ENCODE measurements at places on chromosomes 2 and 18.

GRCh38 chr18:44123743-44124142, 556.9 kb upstream of the SETBP1 start:
- DNase-seq, result peak; percentile 86

DNA sequence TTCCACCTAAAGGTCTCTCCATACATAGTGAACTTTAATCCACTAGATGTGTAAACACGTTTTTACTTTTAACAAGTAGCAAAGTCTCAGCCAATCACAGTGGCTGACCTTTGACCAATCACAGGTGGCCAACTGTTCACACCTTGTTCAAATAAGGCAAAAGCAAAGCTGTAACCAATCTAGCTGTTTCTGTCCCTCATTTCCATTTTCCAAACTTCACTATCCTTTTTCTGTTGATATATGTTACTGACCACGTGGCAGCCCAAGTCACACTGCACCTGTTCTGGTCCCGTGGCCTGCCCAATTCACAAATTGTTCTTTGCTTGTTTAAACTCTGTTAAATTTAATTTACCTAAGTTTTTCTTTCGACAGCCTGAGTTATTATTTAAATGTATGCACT, 393.5 kb upstream of the NETO1 start:
- DNase-seq, result no peak

GRCh38 chr2:127535422-127535901, at the start of gene MYO7B:
MYO7B (plus strand) TSS chr2:127535683; CDS start chr2:127559723, 24,040 bp downstream.
- peak; percentile 31 for DNase-seq

DNA sequence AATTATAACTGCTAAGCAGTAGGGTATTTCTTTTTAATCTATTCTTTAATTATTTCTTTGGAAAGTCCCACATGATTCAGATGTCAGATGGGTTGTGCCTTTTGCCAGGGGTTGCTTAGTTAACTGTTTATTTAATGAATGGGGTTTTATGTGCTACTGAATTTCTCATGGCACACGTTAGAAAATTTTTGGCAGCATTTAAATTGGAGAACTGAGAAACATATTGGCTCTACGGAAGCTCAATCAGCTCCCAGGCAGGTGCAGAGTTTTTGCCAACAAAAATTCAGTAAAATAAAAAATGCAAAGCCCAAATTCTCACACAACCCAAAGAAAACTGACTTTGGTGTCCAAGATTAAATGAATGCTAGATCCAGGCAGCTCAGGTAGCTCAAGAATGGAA, 467.2 kb downstream of the NRXN1 start:
- no peak for DNase-seq

GRCh38 chr2:184178229-184178628, 420.1 kb upstream of the ZNF804A start:
- peak; percentile 58 for DNase-seq

DNA sequence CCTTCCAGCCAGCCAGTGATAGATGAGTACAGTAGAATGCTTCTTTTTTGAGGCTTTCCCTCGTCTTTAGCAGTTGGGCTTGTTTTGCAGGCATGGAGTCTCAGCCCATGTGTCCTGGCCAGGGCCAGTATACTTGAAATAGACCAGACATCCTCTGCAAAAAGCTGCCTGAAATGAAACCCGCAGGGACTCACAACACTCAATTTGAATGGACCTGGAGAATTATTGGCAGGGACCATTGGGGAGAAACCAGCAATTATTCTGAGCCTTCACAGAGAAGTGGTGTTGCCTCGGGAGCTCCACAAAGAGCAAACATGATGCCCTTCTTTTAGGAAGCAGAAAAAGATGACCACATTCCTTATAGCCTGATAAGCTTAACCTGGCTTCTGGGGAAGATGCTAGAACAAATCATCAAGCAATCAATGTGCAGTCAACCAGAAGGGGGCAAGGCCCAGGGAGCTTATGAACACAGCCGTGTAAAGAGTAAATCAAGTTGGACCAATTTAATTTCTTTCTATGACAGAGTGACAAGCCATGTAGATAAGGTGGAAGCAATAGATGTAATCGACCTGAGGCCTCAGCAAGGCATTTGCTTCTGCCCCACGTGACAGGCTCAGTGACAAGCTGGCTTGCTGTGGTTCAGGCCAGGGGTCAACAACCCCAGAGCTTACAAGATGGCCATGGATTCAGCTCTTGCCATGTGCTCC, 42.1 kb downstream of the BOD1L2 start:
- DNase-seq, result no peak

- DNase-seq, result no peak
Measured at GRCh38 chr2:63819256-63819655, 22.4 kb upstream of the UGP2 start.

DNA sequence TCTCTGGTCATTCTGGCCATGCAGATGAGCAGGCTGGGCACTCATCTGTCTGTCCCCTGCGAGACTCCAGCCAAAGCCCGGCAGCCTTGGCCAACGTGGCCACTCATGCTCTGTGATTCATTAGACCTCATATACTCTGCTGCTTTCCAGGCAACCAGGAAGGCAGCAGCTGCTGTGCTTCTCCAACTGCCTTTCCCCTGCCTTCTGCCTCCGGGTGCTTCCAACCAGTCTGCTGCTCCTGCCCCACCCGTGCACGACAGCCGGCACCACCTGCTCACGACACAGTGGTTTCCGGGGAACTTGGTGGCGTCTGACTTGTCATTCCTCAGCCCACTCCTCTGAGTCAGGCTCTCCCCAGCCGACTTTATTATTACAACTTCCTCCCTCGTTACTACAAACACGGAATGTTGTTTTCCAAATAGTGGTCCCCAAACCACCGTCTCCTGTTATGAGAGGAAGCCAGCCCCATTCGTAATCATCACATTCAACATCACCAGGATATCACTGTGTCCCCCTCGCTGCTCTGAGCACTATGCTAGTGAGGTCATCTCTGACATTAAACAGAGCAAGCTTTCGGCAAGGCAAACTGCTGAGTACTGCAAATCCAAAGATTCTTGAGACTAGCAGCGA, 392.4 kb downstream of the ALK start:
- DNase-seq, result peak; percentile 89

DNA sequence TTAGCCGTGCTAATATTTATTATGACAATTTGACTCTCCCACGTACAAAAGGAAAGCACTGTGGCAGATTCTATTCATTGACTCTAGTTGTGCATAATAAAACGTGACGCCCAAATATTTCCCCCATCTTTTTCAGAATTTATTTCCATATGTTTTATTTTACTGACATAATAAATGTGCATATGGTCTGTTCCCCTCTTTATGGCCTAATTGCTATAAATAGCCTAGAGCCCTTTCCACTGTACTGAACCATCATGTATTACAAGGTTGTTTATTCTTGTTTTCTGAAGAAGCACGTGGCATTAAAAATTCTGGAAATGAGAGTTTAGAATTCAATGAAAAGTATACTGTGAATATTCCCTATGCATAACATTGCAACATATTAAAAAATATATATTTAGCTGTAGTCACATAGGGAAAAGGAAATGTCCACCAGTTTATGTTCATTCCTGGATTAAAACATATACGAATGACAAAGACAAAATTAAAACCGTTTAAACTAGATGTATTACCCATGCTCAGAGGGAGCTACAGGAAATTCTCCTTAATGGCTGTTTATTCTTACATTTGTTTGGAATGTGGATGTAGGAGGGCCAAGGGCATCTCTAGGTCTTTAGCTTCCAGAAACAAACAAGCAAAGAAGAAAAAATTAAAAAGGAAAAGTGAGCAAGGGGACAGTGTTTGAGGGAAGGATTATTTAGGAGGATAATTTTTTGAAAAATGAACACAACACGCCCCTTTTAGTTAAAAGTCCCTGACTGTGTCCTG, 122.1 kb upstream of the MMADHC start:
- no peak for DNase-seq

DNA sequence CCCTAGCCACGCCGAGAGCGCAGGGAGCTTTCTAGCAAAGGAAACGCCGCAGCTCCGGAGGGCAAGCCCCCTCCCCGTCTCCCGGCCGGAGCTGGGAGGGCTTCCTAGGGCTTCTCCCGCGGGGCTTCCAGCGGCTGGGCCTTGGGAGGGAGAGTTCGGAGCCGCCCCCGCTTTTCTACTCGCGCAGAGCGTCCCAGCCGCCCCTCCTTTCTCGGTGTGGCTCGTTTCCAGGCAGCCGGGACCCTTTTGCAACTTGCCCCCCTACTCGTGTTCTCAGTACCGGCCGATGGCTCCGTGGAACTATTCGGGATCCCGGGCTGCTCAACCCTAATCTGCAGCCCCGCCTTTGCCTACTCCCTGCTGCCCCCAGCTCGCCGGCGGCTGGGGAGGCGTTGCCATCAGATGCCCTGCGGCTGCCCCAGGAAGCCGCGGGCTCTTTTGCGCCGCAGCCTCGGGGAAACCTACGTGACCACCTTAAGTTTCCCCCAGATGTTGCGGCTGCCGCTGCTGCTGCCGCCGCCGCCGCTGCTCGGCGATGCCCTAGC, 1.5 kb upstream of the NR4A2 start:
- DNase-seq, result peak; percentile 76

GRCh38 chr18:46899274-46899948, 17.9 kb downstream of the PIAS2 start:
- peak; percentile 46 for DNase-seq

DNA sequence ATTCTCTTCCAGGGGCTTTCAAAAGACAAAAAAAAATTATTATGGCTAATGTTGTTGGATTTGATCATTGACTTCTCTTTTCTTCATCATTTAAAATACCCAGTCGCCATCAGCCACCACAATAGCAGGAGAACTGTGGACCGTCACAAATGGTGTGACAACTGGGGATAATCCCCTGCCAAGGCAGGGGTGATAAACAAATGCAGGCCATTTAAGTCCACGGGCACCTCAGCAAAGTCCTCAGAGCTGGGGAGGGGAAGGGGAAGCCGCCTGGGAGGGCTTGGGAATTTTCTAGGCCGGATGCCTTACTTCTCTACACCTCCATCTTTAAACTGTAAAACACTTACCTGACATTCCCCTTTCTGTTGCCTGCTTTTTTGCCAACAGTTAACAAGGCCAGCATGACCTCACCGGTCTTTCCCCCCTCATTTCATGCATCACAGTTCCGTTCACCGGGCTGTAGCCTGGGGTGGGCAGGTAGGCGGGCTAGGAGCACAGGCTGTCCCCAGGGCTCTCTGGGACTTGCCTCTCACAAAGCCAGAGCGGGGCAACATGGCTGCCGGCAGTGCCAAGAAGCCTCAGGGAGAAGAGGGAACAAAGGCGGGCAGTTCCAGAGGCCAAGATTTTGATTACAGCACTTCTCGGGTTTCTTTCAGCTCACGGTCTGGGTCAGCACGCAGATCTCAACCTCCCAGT, 820.4 kb downstream of the BCL11A start:
- DNase-seq, result no peak

All from kidney tubule cell (primary cell).